Natural killer cell (primary cell): ENCODE measurements at places on chromosomes 12 and 14.

GRCh38 chr12:93882763-93883162 is 205.6 kb downstream of the CRADD start:
- no peaks in the 10 kb centered on the region for H3K36me3 ChIP-seq
- H3K4me3 ChIP-seq: no peak overlapping the region
- H3K27me3 ChIP-seq: no peaks in the 10 kb centered on the region
- DNase-seq: no peak
- H3K27ac ChIP-seq: no peak overlapping the region
- H3K4me1 ChIP-seq: no peaks in the 10 kb centered on the region

DNA sequence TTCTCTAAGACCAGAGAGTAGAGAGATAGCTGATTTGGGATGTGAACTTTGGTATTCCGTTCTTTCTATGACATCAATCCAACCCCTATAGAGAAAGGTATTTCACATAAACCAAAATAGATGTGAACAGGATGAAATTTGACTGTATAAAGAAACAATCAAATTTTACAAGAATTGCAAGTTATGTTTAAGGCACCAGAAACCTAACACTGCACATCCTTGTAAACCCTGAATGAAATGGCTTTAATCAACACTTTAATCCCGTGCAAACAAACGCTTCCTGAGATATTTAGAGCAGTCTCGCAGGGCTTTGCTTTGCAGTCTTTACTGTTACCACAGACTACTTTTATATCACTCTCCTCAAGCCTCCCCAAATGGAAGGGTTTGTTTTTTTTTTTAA is 125.1 kb downstream of the APAF1 start:
- no peak overlapping the region for H3K27ac ChIP-seq
- no peaks in the 10 kb centered on the region for H3K36me3 ChIP-seq
- H3K27me3 ChIP-seq: no peaks in the 10 kb centered on the region
- no peak for DNase-seq

DNA sequence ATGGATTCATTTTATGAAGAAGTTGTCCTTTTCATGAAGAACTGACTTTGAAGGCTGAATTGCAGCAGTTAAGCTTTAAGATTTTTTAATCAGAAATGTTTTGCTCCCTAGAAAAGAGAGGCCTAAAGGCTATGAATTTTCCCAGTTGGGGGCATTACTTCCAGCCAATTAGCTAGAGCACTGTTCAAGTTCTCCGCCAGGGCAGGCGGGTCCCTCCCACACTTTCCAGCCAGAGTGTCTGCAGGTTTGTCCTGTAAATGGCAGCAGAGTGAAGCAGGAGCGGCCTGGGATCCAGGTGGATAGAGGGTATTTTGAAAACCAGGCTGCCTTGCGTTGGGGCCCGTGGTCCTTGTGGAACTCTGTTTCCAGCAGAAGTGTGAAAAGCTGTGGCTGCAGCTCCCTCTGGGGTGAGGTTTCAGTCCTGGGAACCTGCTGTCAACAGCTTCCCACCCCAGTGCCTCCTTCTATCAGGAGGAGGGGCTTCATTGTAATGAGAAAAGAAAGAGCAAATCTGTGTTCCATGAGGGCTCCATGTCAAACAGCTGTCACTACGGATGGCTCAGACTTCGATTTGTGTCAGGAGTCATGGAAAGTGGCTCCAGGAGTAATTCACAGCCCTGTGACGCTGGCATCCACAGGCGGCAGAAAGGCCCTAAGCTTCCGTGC is 210.7 kb upstream of the TMEM132C start:
- H3K27ac ChIP-seq: no peak overlapping the region
- H3K4me1 ChIP-seq: no peaks in the 10 kb centered on the region
- no peak overlapping the region for H3K4me3 ChIP-seq
- H3K36me3 ChIP-seq: no peaks in the 10 kb centered on the region

DNA sequence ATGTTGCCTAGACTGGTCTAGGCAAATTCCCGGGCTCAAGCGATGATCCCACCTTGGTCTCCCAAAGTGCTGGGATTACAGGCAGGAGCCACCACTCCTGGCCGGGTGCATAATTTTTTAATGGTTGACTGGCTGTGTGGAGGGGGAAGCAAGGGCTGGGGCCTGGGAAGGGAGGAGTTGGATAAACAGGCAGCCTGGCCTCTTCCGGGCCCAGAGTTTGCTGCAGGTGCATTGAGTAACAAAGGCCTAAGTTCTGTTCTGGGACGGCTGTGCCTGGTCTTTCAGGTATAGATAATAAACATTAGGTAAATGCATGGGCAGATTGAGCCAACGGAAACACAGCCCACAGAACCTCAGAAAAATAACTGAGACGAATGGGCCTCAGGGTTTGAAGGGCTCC is 191.3 kb upstream of the TBX3 start:
- no peaks in the 10 kb centered on the region for H3K36me3 ChIP-seq
- no peaks in the 10 kb centered on the region for H3K27me3 ChIP-seq
- no peaks in the 10 kb centered on the region for H3K4me1 ChIP-seq
- no peak for DNase-seq
- no peak overlapping the region for H3K27ac ChIP-seq

DNA sequence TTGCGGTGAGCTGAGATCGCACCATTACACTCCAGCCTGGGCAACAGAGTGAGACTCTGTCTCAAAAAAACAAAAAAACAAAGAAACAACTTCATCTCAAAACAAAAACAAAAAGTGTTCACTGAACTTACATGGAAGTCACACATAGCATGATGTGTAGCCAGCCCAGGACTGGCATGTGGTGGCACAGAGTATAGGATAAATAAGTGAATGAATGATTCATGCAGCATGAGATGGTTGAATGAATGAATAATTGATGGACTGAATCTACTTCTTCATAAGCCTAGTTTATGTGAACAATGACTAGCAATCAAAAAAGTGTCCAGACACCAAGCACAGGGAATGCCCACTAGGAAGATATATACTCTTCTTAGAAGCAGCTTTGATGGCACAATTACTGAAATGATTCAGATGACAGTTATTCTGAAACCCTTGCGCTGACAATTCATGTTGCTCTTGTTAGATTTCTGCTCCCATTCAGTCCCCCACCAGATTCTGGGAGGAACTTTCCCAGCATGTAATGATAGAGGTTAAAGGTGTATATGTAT is 31.6 kb upstream of the SERPINA6 start:
- no peaks in the 10 kb centered on the region for H3K4me1 ChIP-seq
- H3K36me3 ChIP-seq: no peaks in the 10 kb centered on the region
- no peak overlapping the region for H3K4me3 ChIP-seq
- DNase-seq: no peak
- H3K27me3 ChIP-seq: peaks cover 3% of the 10 kb centered on the region

GRCh38 chr14:95500772-95501401 is 15.6 kb downstream of the SYNE3 start:
- H3K27ac ChIP-seq: no peak overlapping the region
- no peak for DNase-seq
- peaks cover 3% of the 10 kb centered on the region for H3K36me3 ChIP-seq
- H3K27me3 ChIP-seq: no peaks in the 10 kb centered on the region

- H3K4me1 ChIP-seq: peaks cover 76% of the 10 kb centered on the region
- H3K27me3 ChIP-seq: no peaks in the 10 kb centered on the region
- peak overlapping the region; percentile 98 for H3K27ac ChIP-seq
- DNase-seq: peak; percentile 43
- H3K36me3 ChIP-seq: no peaks in the 10 kb centered on the region
- H3K4me3 ChIP-seq: no peak overlapping the region
Measured at GRCh38 chr14:101821528-101821927, 60.0 kb downstream of the PPP2R5C start.

DNA sequence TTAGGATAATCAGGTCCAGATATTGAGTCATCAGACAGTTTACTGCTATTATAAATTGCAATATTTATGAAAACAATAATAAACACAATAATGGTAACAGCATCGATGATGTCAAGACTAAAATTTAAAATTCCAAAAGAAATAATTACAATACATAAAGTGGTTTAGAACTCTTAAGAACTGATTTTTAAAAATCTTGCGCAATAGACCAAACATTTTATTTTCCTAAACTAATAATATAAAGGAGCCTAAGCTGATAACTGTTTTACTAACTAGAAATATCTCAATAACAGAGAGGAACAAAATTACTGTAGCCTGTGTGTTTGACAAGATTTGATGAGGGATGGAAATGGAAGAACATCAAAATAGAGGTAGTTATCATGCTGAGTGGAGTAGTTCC is 93.9 kb upstream of the TRHDE start:
- no peaks in the 10 kb centered on the region for H3K4me1 ChIP-seq
- H3K36me3 ChIP-seq: no peaks in the 10 kb centered on the region

DNA sequence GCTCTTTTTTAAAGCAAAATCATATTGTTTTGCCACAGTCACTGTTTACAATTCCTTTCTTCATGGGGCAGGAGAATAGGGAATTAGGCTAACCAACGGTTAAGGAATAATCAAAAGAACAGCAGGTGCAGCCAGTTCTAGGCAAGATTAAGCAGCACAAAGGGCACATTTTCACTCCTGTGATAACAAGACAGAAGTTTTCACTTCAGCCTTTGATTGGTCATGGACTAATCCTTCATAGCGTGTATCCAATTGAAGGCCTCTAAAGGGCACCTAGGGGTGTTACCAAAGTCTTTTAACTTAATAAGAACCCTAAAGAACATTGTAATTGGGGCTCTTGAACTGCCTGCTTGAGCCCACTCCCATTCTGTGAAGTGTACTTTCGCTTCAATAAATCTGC is 206.9 kb upstream of the AMIGO2 start:
- H3K4me1 ChIP-seq: no peaks in the 10 kb centered on the region
- no peak overlapping the region for H3K27ac ChIP-seq
- no peaks in the 10 kb centered on the region for H3K27me3 ChIP-seq
- no peaks in the 10 kb centered on the region for H3K36me3 ChIP-seq
- H3K4me3 ChIP-seq: no peak overlapping the region
- DNase-seq: no peak

GRCh38 chr14:81273961-81274575 is 53.3 kb upstream of the GTF2A1 start:
- H3K4me3 ChIP-seq: no peak overlapping the region
- no peaks in the 10 kb centered on the region for H3K27me3 ChIP-seq
- no peaks in the 10 kb centered on the region for H3K4me1 ChIP-seq
- H3K36me3 ChIP-seq: no peaks in the 10 kb centered on the region
- DNase-seq: no peak

GRCh38 chr14:75446447-75446846 is 18.6 kb downstream of the JDP2 start:
- H3K4me1 ChIP-seq: no peaks in the 10 kb centered on the region
- no peaks in the 10 kb centered on the region for H3K36me3 ChIP-seq
- H3K27ac ChIP-seq: no peak overlapping the region
- H3K4me3 ChIP-seq: no peak overlapping the region
- H3K27me3 ChIP-seq: no peaks in the 10 kb centered on the region

- H3K27me3 ChIP-seq: peaks cover 6% of the 10 kb centered on the region
- DNase-seq: no peak
- peaks cover 11% of the 10 kb centered on the region for H3K4me1 ChIP-seq
- H3K27ac ChIP-seq: no peak overlapping the region
Measured at GRCh38 chr14:100155049-100155621, 4.3 kb downstream of the DEGS2 start.

DNA sequence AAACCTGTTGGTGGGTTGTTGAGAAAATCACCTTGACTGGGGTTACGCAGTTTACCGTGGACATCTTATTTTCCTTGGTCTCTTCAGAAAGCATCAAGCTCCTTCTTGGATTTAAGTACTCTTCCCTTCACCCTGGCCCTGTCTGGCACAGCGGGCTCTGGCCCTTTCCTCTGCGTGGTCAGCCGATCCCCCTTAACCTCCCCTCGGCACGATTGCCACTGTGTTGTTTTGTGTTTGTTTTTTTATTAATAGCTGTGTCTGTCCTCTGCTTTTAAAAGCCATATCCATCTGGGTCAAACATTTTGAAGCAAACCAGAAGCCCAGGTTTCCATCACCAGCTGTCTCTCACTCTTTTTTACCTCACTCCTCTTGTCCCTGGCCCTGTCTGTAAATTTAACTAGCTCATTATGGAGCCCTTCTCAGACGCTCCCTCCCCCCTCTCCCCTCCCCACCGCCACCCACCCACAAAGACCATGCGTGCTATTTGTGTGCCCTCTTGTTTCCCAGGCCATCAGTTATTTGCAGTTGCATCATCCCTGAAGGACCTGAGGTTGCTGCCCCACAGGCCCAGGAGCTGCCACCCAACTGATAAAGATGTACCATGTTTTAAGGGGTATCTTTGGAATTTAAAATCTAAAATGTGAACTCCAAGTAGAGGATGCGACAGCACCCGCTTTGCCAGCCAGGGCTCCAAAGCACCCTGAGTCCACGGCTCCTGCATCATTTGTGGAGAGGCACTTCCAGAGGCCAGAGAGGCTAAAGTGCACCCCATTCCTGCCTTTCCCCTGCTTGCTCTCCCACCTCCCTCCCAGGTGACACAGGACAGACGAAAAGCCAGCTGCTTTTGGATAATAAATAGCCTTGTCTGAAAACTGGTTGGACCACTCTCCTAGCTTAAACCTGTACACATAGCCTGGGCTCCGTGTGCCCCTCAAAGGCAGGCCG is 3.9 kb downstream of the BCL11B start:
- no peaks in the 10 kb centered on the region for H3K36me3 ChIP-seq
- H3K27ac ChIP-seq: peak overlapping the region; percentile 48
- peak overlapping the region; percentile 65 for H3K4me3 ChIP-seq
- peaks cover 53% of the 10 kb centered on the region for H3K4me1 ChIP-seq

GRCh38 chr12:118685983-118686607 is 295.2 kb upstream of the SRRM4 start:
- H3K27me3 ChIP-seq: no peaks in the 10 kb centered on the region
- no peak for DNase-seq
- no peak overlapping the region for H3K4me3 ChIP-seq

- no peaks in the 10 kb centered on the region for H3K27me3 ChIP-seq
- H3K4me1 ChIP-seq: no peaks in the 10 kb centered on the region
- no peak for DNase-seq
- H3K27ac ChIP-seq: no peak overlapping the region
- H3K36me3 ChIP-seq: no peaks in the 10 kb centered on the region
Measured at GRCh38 chr14:33206981-33207380, 268.3 kb downstream of the NPAS3 start.

DNA sequence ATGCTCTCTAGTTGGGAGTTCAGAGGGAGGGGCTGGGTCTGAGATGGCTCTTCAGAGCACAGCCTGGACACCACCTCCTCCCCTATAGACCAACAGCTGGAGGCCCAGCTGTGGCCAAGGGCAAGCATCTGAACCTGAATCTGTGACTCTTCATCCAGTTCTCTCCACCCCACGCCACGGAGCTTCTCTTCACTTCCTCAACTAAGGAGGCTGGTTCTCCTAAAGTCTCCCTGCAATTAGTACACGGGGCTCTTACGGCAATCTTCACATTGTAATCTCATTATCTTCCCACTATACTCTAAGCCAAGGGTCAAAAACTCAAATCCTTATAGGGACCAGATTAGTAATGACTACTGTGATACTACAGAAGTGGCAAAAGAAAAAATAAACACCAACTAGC is 9.8 kb downstream of the NRDE2 start:
- no peak overlapping the region for H3K4me3 ChIP-seq
- H3K36me3 ChIP-seq: peaks cover 10% of the 10 kb centered on the region
- no peaks in the 10 kb centered on the region for H3K4me1 ChIP-seq
- no peak for DNase-seq

GRCh38 chr12:127429551-127430285 is 837.3 kb upstream of the TMEM132C start:
- H3K27ac ChIP-seq: no peak overlapping the region
- no peaks in the 10 kb centered on the region for H3K4me1 ChIP-seq
- no peaks in the 10 kb centered on the region for H3K36me3 ChIP-seq
- H3K4me3 ChIP-seq: no peak overlapping the region
- DNase-seq: no peak
- no peaks in the 10 kb centered on the region for H3K27me3 ChIP-seq
